NCI-H345 (cell line): ENCODE measurements at places on chromosomes 4 and X.

- no peak for DNase-seq
Measured at GRCh38 chrX:123971982-123972381, 10.5 kb downstream of the STAG2 start.

DNA sequence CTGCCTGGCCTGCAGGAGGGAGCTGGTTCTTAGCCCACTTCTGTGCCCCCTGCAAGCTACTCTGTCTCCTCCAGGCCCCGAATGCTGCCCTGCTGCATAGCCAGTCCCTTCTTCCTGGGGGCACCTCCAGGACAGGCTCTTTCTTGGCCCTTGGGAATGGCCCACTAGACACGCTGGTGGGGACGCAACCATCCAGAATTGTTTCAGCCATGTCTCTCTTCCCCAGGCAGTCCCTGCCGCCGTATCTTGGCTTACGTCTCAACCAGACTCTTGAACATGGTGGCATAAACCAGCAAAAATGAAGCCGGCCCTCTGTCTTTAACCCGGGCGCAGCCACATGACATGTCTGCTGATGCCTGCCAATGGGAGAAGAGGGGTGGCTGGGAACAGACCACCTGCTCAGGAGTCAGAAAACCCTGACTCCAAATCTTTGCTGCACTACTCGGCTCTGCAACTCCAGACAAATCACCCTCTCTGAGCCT, 9.0 kb downstream of the LRPAP1 start:
- DNase-seq, result no peak

DNA sequence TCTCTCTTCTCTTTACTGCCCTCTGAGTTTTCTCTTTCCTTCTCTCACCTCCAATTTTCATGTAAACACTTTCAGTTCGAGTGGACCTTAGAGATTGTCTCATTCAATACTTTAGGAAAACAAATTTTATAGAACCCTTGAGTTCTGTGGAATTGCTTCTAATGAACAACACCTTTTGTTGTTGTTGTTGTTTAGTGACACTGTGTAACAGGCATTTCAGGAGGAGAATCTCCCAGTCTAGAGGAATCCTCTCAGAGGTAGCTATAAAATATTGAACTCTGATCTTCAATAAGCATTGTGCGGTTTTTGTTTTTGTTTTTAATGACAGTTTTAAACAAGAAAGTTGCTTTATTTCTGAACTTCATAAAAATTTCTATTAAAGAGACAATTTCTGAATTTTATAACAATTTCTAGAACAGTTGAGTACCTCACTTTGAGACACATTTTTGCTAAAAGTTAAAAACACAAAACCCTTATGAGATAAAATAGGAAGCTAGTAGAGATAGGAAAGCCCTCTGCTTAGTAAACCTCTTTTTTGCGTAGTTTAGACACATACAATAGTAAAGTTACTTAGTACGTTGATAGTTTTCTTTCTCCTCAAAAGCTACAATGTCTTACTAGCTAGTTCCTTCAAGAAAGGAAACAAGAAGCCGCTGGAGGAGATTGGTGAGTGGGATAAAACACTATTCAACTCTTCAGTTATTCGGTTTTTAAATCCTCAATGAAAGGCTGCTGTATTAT, 38.8 kb downstream of the CLCN3 start:
- DNase-seq, result no peak

DNA sequence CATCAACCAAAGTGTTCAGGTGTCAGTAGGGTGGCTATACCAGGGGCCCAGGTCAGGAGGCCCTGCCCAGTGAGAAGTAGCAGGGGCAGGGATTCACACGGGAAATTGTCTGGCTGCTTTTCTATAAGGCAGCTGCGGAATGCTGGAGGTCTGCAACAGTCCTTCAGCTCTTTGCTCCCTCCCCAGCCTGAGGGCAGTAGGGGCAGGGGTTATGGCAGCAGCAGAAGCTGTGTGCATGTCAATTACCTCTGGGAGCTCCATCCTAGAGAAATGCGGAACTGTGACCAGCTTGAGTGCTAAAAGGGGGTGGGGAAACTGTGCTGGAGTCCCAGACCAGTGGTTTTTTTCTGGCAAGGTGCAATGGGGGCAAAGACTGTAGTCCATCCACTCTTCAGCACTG, 810.4 kb downstream of the PCDH7 start:
- DNase-seq, result no peak

DNA sequence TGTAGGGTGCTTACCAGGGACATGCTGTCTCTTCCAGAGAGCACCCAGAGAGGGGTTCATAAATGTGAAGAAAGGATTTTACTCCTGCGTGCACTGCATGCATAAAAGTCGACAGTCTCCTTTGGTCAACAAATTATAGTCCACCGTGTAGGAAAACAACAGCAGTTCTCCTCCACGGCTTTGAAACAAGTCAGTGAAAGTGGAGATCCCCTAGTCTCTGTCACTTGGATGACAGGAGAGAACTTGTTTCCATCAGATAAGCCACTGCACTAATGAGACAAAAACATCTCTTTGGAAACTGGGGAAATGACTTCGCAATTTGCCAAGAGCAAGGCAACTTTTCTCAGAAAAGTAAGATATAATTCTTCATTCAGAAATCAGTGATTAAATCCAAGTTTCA, 9.7 kb downstream of the UNC5C start:
- DNase-seq, result no peak

GRCh38 chr4:174352061-174352819, 68.5 kb downstream of the CEP44 start:
- no peak for DNase-seq

DNA sequence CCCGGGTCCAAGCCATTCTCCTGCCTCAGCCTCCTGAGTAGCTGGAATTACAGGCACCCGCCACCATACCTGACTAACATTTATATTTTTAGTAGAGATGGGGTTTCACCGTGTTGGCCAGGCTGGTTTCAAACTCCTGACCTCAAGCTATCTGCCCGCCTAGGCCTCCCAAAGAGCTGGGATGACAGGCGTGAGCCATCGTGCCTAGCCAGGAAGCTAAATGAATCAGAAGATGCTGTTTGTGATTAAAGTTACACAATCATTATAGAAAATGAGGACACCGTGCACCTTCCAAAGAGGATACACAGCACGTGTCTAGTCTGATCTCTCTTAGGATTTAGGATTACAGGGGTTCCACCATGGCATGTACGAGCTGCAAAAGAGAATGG, 99.6 kb downstream of the DHRSX start:
- DNase-seq, result no peak

- DNase-seq, result no peak
Measured at GRCh38 chrX:107878106-107878505, 52.4 kb downstream of the MID2 start.
